ENCODE measurements at places on chromosomes 5 and 9.

GRCh38 chr9:130972277-130972956 is 33.4 kb upstream of the FIBCD1 start:
- no peak for DNase-seq

DNA sequence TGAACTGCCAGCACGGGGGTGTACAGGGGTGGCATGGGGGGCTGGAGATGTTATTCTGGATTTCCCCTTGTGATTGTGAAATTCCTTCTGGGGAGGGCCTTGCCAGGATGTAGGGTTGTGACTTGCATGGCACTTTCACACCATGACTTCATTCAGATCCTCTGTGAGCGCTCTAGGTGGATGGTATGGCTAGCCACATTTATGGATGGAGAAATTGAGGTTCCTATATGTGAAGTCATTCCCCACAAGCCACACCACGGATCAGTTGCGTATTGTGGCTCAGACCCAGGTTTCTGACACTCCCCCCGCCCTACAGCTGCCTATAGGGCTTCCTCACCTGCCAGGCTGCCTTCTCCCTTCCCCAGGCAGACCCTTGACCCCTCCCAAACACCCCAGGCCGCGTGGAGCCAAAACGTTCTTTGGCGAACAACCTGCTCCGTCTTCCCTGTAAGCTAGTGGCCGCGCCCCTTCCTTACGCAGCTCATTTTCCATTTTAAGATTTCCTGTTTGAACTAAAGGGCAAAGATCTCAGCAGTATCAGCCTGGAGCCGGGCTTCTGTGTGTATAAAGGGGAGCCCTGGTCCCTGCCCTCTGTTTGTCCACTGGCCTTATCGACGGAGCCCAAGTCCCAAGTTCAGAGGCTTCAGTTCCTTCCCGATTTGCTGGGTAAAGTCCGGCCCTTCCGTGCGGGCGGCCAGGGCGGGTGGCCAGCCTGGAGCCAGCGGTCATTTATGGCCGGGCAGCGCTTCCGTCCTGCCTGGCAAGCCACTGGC is 97.8 kb upstream of the KLF4 start:
- DNase-seq: no peak

GRCh38 chr9:21883642-21884041 is 81.2 kb downstream of the MTAP start:
- DNase-seq: peak; percentile 2

DNA sequence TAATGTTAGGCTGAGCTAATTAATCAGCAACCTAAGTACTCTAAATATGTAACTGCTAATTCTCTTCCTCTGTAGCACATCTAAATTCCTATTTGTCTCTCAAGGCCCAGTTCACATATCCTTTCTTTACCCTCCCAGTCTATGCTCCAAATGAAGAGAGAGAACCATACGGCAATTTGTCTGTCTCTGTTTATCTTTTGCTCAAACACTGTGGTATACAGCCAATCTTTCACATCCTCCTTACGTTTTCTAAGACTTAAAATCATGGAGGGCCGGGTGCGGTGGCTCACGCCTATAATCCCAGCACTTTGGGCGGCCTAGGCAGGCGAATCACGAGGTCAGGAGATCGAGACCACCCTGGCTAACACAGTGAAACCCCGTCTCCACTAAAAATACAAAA is 15.8 kb downstream of the VLDLR start:
- DNase-seq: no peak

DNA sequence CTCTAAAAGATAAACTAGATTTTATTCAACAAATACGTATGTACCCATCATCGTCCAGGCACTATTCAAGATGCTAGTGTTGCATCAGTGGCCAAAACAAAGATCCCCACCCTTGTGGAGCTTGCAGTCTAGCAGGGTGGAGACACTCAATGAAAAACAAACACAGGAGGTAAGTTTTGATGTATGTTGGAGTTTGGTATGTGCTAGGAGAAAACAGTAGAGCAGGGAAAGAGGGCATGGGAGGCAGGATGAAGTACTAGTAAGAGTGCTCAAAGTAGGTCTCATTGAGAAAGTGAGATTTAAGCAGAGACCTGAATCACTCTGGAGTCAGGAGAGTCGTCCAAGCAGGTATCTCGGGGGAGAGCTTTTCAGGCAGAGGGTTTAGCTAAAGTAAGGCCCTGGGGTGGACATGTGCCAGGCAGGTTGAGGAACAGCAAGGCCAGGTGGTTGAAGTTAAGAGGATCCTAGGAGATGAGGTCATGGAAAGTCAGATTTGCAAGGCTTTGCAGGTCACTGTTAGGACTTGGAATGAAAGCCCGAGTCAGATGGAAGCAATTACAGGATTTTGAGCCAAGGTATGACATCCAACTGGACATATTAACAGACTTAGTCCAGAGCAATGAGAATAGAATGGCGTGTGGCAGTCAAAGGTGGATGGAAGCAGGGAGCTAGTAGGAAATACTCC is 9.2 kb downstream of the SNX18 start:
- no peak for DNase-seq

DNA sequence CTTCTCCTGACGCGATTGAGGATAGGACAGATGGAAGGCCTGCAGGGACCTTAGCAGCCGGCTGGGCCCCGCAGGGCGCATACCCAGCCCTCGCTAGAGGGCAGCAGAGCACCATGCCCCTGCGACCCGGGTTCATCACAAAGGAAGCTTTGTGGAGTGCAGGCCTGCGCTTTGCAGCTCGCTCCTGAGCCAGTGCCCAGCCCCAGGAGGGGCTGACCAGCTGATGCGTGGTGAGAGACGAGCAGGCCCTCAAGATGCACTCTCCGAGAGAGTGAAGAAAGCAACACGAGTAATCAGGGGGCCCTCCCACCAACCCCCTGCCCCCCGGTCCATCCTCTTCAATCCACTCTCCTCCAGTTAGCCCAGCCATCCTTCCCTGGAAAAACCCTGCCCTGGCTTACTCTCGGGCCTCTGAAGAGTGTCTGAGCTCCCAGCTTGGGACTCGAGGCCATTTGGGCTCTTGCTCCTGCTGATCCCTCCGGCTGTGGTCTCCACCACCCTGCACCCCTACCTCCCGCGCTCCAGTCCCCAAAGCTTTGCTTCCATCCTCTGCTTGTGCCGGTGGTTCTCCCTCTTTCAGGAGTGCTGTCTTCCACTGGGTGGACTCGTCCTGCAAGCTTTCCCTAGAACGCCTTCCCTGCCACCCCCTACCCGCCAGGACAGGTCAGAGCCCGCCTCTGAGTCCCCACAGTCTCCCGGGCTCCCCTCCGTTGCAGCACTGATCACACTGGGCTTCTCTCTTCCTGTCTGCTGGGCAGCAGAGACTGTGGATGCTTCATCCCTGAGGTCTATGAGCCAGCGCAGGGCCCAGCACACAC is 9.1 kb upstream of the KIF12 start:
- DNase-seq: no peak

GRCh38 chr5:10353241-10354047 is at the start of gene MARCHF6:
Gene MARCHF6, plus strand, starts transcription at chr5:10353695. Its CDS starts 204 bp downstream, at chr5:10353899.
- DNase-seq: peak; percentile 93

GRCh38 chr9:136626066-136626725 is 36.5 kb upstream of the EGFL7 start:
- DNase-seq: no peak

DNA sequence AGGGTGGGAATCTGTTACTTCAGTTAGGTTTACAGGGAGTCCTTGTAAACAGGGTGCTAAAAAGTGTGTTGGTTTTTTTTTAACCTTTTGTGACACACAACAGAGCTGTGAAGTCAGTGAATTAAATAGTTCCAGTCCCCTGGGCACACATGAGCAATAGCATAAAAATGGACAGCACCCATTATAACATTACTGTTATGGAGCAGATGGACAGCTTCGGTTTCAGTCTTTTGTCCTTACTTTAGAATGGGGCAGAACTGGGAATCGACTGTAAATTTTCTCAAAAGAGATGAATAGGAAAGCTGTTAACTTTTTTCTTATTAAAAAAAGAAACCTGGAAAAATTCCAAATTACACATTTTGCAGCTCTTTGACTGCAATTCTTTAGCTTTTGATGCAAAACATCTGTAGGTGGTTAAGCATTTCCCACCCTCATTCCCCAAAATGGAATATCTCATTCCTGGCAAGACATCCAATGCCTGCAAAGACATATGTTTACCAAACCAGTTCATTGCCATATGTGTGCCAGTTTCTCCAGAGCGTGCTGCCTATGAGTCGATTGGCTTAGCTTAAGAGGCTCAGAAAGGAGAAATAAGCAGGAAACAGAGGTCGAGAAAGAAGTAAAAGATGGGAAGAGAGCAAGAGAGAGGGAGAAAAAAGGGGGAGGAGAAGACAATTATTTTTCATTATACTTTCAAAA is 212.3 kb upstream of the TMEM161B start:
- DNase-seq: no peak

DNA sequence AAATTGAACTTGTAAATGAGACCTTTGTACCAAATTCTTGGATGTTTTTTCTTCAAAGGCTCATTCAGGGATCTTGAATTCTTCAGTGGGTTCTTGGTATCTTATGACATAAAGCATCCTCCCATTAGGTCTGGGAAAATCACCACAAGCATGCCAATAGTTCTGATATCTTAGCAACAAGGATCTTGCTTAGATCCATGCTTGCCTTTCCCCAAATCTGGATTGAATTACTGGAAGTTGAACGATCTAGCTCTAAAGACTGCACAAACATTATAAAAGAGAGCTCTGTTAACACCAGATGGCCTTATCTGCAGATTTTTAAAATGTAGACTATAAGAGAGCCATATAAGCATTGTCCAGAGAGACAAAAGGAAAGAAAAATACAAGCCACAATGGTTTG is 266.3 kb downstream of the RAB3C start:
- DNase-seq: no peak

DNA sequence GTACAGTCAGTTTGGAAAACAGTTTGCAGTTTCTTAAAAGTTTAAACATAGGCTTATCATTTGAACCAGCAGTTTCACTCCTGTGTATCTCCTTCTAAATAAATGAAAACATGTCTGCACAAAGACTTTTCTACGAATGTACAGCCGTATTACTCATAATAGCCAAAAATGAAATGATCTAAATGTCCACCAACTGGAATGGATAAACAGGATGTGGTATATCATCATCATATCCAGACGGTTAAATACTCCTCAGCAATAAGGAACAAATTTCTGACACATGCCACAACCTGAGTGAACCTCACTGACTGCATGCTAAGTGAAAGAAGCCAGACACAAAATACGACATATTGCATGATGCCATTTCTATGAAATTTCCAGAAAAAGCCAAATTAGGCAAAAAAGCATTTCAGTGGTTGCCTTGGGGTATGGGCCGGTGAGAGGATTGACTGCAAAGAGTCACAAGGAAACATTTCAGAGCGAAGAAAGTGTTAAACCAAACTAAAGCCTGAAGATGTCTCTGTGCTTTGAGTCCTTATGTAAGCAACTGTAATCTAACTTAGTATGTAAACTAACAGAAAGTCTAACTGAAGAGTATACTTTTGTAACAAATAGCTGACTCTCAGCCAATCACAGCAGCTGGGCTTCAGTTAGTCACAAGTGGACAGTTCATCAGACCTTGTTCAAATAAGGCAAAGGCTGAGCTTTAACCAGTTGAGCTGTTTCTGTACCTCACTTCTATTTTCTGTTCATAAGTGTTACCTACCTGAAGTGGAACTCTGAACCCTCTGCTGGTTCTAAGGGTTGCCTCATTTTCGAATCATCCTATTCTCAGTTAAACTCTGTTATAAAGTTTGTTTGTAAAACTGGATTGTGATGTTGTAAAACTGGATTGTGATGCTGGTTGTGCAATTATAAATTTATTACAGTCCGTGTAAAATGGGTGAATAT is 65.2 kb downstream of the TRIO start:
- DNase-seq: no peak

DNA sequence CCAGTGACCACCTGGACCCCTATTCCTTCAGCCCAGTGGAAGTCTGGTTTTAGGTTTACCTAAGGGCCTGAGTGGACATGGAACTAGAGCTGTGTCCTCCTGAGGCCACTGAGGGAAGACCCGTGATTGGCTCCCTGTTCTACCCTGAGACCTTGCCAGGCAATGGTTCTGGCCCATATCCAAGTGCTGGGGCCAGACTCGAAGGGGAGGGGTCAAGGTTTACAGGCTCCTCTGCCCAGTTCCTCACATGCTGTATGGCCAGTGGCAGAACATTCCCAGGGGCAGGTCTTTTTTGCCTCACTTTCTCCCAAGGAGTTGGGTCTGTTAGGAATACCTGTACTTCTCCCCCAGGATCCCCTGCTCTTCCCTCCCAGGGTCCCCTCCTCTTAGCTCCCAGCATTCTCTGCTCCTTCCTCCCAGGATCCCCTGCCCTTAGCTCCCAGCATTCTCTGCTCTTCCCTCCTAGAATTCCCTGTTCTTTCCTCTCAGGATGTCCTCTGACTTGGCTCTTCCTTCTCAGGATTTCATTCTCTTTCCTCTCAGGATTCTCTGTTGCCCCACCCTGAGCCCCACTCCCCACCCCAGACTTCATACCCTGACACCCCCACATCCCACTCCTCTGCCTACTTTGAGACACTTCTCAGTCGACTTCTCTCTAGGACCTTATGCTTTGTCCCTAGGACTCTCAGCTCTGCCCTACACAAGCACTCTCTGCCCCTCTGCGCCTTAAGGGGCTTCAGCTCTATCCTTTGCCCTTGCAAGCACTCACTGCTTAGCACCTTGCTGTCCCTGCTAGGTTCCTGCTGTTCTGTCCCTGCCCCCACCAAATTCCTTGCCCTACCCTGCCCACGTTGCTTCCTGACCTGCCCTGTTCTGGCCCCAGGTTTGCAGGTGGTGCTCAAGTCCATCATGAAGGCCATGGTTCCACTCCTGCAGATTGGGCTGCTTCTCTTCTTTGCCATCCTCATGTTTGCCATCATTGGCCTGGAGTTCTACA is 36.5 kb downstream of the CACNA1B start:
- DNase-seq: no peak

DNA sequence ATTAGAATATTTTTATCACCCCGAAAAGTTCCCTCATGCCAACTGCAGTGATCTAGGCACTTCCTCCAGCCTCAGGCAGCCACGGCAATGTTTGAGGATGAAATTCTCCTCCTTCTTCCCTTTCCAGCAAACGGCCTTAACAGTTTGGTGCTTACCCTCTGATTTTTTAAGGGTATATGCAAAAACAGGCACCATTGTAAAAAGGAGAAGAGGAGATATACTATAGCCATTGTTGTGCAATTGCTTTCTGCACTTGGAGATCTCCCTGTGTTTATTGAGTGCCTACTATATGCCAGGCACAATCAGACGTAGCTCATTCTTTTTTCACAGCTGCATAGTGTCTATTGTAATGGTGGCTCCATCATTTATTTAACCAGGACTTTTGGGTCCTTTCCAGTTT is 29.4 kb downstream of the GSN start:
- no peak for DNase-seq

GRCh38 chr9:114400219-114400618 is 12.4 kb upstream of the AKNA start:
- DNase-seq: no peak

DNA sequence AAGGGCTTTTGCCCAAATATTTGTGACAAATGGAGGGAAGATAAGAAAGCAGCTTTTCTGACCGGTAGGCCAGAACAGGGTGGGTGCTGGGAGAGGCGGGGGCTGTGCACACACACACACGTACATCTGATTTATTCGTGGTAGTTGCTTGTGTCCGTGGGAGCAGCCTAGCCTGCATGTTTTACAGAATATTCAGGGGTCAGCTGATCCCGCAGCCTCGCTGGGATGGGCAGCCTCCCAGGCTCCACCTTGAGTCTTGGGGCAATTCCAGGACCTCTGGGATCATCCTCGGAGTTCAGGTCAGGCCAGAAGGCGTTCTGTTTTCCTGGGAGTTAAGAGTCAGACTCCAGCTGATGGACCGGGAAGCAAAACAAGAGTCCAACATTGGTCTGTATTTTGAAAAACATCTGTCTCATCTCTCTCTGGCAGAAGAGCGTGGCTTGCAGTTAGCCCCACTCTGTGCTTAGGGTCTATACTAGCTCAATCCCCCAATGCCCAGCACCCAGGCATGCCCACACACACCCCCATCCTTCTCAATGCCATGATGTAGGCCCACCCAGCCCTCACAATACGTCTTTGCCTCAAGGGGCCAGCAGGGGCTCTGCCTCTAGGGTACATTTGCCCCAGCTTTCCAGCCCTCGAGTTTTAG is 210.6 kb downstream of the GOLPH3 start:
- no peak for DNase-seq
